ENCODE measurements at places on chromosomes 16 and 17.

DNA sequence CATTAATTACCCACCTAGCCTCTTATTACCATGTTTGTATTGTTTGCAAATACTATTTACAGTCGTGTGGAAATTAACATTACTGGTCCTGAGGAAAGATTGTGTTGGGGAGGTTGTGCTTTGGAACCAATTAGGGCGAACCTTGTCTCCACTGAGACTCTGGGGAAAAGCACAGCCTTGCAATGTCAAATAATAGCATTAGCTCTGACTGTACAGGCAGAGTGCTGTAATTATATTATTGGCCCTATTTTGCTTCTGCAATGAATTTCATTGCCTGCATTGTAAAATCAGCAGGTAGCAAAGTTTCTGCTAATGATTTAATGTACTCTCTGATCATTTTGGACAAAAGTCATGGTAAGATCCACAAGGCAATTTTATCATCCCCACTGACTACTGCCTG is 97.0 kb downstream of the WWOX start:
- DNase-seq: no peak

DNA sequence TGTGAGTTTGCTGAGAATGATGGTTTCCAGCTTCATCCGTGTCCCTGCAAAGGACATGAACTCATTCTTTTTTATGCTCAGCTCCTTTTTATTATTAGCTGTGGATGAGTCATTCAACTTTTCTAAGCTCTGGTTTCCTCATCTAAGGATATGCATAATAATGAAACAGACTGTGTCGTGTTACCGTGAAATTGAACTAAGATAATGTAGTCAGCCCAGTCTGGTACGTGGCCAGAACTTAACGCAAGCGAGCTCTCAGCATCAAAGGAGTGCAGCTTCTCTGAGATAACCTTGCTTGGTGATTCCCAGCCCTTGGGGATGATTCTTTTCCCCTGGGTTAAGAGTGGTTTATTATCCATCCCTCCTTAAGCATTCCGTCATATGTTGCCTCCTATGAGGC is 454.3 kb upstream of the EEF2KMT start:
- no peak for DNase-seq

- DNase-seq: no peak
Measured at GRCh38 chr16:35184356-35184870, 1725.0 kb downstream of the TP53TG3F start.

- DNase-seq: no peak
Measured at GRCh38 chr16:2054543-2055245, 6.9 kb downstream of the TSC2 start.

- no peak for DNase-seq
Measured at GRCh38 chr17:40532520-40533253, 31.3 kb upstream of the TNS4 start.

DNA sequence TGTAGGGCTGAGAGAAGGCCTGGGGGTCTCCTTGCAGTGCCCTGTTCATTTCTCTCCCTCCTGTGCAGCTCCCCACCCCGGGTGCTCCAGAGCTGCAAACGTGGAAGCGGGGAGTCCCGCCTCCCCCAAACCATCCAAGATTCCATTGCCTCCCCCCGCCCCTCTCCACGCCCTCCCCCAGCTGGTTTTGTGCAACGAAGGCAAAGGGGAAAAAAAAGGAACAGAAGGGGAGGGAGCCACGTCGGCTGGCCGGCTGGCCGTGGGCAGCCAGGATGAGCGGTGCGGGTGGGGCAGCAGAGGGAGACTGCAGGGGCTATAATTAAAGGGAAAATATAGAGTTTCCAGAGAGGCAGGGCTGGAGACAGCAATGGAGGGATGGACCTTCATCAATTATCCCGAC is 1.7 kb upstream of the COL1A1 start:
- DNase-seq: no peak

- no peak for DNase-seq
Measured at GRCh38 chr16:69688589-69688988, 37.8 kb downstream of the NQO1 start.

DNA sequence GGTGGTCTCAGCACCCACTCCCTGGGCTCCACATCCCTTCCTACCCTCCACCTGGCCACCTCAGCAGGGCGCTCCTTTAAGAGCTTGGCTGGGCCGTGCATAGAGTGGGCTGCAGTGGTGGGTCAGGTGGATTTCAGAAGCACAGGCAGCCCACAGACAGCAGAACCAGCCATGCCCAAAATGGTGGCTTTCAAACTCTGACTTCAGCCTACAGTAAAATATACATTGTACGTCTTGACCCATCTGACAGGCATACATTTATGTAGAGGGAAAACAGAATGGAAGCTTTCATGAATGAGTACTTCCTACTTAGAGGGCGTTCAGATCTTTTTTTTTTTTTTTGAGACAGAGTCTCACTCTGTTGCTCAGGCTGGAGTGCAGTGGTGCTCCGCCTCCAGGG is 26.0 kb upstream of the LASP1NB start:
- DNase-seq: no peak

DNA sequence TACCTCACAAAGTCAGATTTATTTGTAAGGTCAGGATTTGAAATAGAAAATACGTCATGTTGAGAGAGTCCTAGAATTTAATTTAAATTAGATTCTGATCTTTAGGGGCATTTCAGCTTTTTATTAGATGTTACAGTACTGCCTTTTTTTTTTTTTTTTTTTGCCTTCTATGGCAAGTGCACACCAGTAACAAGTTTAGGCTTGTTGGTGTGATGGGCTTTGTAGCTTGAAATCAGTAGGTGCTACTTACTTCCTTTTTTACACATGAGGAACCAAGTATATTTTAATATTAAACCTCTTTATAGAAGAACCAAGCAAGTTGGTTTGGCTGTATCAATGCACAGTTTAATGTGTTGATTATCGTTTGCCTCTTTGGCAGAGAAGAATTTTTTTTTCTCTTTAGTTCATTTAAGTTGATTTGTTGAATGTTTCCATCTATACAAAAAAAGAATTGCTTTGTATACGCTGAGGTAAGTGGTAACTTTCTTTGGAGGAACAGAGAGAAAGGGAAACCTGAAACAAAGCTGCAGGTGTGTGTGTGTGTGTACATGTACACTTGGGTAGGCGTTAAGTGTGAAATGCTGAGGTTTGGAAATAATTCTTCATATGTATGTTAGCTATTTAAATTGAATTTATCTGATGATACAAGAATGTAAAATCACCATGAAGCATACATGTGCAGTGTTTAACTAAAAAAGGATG is 15.7 kb downstream of the RBL2 start:
- no peak for DNase-seq

DNA sequence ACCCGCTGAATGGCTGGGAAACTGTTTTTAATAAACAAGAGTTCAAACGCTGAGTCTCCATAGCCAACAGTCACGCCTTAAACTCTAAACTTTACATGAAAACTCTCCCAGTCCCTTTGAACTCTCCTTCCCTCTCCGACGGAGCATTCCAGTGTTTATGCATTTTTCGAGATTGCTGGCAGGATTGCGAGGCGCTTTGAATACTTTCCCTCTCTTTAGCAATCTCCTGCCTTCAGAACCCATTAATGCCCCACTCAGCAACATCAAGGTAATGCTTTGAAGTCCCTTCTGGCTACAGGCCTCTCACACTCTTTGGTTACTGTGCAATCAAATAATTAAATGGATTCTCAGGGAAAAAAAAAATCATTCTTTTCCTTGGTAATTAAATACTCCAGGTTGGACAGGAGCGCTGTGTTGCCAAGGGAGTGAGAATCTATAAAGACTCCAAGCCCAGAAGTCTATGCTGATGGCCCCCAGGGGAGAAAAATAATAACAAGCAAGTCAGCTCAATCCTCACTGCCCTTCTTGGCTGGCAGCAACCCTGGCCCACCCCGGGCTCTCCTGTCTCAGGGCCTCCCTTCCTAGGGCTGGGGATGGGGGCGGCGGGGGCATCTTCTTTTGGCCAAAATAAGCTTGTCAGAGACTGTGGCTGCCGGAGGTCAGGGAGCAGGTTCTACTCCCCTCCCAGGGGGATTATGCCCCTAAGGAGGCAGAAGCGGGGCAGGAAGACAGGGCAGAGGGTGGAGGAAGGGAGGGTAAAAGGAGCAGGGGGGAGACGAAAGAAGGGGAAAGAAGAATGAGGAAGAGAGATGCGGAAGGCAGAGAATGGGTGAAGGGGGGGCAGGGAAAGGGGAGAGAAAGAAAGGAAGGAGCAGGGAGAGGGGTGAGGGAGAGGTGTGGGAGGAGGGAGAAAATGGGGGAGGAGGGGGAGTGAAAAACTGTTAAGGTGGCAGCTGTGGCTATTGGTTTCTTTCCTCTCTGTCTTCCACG is 45.2 kb downstream of the AXIN2 start:
- no peak for DNase-seq

DNA sequence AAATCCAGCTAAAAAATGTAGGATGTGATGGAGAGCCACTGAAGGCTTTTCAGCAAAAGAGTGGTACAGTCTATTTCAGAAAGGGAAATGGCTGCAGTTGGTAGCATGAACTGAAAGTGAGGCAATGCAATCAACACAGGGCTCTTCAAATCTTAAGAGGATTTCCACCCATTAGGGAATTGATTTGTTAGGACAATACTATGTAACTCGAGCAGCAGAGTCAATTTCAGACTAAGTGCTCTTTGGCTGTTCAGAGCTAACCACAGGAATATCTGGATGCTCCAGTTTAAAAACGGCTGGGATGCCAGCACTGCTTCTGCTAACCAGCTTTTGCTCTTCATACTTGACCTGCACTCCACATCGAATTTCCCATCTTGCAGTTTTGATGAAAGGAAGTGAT is 24.6 kb downstream of the CACNG1 start:
- no peak for DNase-seq

DNA sequence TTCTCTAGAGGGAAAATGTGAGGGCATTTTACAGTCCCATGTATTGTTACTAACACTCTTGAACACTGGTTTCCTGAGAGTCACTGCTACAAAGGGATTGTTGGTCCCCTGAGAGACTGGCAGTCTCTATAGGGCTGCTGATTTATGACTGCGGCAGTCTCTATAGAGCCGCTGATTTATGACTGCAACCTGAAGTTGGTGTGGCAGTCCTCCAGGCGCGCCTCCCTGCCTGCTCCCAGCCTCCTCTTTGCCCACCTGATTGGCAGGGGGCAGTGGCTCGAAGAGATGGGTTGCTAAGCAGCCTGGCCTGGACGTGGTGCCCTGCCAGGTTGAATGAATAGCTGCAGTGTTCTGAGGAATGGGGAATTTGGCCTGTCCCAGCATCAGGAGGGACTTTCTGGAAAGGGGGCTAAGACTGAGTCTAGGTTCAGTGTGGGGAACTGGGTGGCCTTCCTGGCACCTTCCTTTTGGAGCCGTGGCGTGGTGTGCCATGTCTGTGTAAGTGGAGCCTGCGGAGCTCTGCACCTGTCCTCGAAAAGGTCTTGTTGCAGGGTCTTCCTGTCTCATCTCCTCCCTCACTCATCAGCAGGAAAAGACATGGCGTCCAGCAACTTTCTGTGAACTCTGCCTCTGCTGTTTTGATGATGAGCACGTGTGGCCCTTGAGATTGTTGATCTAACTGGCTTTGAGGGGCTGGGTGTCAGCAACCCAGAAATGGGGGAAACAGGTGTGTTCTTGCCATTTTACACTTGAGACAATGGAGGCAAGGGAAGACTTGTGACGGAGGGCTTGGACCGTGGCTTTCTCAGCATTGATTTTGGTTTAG is 24.9 kb downstream of the SAP30BP start:
- no peak for DNase-seq

GRCh38 chr17:41625602-41626001 is 1.2 kb upstream of the KRT17 start:
- DNase-seq: no peak

- DNase-seq: no peak
Measured at GRCh38 chr16:3576211-3576610, 992 bp downstream of the NLRC3 start.

DNA sequence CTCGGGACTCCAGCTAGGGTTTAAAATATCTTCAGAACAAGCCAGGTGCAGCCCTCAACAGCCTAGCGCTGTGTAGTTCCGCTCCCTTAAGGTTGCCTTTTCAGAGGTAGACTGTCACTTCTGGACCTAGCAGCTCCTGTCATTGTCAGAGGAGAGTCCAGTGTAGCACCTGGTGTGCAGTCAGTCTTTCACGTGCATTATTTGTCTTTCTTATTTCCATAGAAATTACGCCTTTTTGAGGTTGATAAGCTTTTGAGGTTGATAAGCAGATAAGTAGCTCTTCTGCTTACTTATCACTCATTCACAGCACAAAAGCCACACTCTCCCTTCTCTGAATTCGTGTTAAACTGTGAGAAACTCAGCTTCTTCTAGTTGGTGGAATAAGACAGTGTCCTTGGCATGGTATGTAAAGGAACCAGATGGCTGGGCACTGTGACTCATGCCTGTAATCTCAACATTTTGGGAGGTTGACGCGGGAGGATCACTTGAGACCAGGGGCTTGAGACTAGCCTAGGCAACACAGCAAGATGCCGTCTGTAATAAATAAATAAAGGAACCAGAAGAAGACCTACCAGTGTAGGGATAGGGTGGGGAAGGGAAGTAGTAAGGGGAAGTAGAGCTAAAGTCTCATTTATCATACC is 10.2 kb downstream of the EEF2K start:
- no peak for DNase-seq

Measured in T-helper 22 cell (primary cell).